ENCODE measurements at places on chromosomes 7 and 10.

GRCh38 chr10:58867683-58868082 lies 308.8 kb upstream of the PHYHIPL start:
- DNase-seq: no peak

- DNase-seq: no peak
These were observed 155.5 kb upstream of the POT1 start for GRCh38 chr7:125085084-125085483.

DNA sequence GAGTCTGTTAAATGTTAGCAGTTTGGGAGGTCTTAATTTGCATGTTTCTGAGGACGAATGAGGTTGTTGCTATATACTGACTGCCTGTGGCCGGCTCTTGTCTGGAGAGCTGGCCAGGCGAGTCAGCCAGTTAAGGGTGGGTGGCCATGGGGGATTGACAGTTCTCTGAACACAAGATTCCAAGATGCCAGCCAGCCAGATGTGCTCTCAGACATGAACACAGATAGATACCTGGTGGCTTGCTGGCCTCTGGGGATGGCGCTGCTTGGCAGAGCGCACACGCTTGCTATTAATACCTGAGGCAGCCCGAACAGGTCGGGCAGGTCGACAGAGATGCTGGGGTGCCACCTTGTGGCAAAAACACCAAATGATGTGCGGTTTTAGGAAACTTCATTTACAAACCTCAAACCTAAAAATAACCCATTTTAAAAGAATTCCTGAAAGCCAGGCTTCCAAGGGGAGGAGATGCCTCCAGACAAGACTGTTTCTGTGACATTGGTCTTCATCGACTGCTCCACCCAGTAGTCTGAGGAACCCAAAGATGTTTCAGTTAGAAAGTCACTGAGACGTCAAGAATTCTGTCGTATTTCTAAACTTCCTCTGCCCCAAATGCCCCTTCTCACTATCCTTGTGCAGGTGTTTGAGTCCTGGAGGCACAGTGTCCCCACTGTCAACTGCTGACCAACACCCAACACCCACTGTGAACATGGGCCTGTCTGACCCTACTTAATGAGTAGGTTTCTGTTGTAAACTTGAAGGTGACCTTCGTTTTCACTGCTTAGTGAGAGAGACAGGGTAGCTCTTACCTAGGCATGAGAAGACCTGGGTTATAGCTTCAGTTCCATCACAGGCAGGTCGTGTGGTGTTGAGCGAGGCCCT lies 123.4 kb downstream of the NT5C2 start:
- peak; percentile 28 for DNase-seq

- DNase-seq: no peak
These were observed 3.9 kb upstream of the GPRIN2 start for GRCh38 chr10:46560381-46560780.

GRCh38 chr10:10798864-10799192 lies 218.8 kb upstream of the CELF2 start:
- DNase-seq: no peak

DNA sequence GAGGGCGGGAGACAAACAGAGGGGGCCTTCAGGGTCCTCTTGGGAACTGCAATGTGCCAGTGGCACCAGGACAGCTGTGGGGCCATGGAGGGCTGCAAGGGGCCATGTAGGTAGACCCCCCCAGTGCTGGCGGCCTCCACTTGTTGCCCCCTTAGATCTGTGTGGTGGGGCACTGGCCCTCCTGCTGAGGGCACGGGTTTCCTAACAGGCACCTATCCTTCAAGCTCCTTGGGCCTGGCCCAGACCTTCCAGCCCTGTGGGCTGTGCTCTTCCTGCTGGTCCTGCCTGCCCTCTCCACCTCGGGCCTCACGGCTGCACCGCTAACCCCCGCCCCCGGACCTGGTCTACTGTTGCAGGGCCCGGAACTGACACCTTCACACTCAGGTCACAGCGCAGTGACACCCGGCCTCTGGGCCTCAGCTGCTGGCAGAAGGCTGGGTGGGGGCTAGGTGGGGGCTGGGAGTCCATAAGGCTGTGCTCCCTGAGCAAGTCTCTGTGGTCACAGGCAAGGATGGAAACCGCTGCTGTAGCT lies 12.6 kb downstream of the RASGEF1A start:
- no peak for DNase-seq

DNA sequence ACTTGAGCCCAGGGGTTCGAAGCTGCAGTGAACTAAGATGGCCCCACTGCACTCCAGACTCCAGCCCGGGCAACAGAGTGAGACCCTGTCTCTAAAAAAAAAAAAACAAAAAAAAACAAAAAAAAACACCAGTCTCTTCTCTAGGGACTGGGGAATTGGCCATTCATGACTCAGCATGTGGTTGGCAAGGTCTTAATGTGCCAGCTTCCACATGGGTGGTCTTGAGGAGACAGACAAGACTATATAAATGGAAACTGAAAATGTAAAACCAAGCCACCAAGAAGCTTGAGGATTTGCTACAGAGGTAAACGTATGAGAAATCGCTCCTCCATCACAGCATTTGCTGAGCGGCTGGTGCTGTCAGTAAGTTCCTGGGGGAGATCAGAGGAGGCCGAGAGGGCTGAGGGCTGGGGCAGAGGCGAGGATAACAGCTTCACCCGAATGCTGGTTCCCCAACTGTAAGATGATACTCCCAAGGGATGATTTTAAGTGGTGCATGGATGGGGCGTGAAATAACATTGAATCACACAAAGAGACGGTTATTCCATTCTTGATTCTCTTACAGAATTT lies 128.7 kb downstream of the C10orf105 start:
- DNase-seq: no peak

- DNase-seq: no peak
These were observed 239.5 kb upstream of the FOXP2 start for GRCh38 chr7:114175125-114175524.

DNA sequence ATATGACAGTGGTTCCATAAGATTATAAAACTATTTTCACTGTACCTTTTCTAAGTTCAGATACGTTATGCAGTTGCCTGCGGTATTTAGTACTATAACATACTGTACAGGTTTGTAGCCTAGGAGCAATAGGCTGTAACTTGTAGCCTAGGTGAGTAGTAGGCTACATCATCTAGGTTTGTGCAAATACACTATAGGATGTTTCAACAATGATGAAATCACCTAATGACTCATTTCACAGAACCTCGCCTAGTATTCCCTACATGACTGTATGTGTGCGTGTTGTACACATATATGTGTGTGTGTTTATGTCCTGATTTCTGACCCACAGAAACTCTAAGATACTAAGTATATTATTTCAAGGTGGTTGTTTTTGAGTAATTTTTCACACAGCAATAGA lies 139.0 kb downstream of the HERPUD2 start:
- DNase-seq: peak; percentile 25

DNA sequence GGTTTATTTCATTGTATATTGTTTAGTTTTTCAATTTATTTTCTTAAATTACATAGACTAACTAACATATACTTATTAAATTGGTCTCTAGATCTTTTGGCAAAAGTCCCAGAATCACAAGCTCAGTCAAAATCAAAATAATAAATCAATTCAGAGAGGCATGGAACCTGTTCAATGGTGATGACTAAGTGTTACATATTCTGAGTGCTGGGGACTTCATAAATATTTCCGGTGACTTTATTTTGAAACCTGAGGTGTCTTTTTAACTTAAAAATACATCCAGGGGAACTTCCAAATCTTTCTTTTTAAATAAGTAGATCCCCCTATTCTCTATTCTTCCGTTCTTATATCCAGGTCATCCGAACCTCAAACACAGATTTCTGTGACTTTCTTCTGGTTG lies 89.6 kb upstream of the ZNF804B start:
- DNase-seq: no peak

- no peak for DNase-seq
These were observed 110.7 kb downstream of the HIP1 start for GRCh38 chr7:75628055-75628454.

DNA sequence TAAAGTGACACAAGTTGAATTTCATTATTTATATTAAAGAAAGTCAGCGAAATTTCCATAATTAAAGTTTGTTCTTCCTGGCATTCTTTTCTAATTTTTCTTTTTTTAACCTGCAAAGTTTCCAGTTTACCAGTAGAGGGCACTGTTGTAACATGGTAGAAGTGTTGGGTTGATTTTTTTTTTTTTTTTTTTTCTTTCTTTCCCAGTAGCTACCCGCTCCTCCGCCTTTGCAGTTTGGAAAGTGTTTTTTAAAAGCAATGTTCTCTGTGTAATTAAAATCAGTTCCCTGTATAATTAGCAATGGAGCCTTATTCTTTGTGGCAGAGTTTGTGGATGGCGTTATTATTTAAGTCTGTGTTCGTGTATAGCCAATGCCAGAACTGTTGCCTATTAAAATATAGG lies 53.7 kb downstream of the TAF3 start:
- DNase-seq: no peak

DNA sequence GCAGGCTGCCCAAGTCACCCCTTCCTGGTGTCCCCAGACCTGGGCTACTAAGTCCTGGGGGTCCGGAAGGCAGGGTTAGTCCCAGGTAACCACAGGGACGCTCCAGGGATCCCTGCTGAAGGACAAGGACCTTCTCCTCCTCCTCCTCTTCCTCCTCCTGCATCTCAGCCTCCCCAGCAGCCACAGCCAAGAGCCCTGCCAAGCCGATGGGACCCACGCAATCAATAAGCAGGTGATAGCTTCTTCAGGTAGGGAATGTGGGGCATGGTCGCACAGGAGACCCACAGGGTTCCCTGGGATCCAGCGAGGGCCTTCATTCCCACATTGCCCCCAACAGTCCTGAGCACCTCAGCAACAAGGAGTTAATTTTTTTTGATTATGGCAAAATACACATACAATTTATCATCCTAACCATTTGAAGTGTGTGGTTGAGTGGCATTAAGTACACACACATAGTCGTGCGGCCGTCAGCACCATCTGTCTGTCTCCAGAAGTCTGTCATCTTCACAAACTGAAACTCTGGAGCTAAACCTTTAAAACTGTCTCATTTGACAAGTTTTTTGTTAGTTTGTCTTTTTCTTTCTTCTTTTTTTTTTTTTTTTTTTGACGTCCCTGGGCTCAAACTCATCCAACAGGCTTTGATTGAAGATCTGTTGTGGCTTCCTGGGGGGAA lies 12.1 kb downstream of the CRYGN start:
- DNase-seq: no peak

Measured in keratinocyte (primary cell).